ENCODE measurements at places on chromosomes 12 and 14.

GRCh38 chr14:103581954-103582703 is 19.4 kb downstream of the COA8 start:
- no peak for DNase-seq

GRCh38 chr12:2961705-2962104 is 2.5 kb downstream of the TEAD4 start:
- no peak for DNase-seq

DNA sequence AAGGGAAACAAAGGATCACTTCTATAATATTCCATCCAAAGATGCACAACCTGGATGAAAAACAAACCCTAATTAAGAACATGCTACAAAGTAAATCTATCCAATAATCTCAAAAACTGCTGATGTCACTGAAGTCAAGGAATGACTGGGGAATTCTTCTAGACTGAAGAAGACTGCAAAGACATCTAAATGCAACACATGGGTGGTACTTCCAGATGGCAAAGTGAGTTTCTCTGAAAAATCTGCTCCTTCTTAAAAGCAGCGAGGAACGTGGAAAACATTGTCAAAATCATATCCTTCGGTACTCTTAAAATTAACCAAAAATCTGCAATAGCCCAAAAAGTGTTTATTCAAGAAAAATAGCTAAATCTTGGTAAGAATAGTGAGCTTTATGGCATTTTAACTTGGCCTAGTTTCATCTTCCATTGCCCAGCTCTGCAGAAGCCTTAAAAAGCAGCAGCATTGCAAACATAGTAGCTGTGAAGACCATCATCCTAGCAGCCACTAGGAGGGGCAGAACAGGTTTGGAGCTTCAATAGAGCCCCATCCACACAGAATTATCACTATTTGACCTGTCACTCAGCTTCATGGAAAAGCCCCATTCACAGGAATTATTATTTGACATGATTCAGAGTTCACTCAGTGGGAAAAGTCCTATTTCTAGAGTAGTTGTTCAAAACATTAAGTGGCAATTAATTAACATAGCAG is 7.4 kb downstream of the CLEC14A start:
- DNase-seq = no peak

GRCh38 chr12:101430456-101430855 is 22.9 kb upstream of the ARL1 start:
- no peak for DNase-seq

DNA sequence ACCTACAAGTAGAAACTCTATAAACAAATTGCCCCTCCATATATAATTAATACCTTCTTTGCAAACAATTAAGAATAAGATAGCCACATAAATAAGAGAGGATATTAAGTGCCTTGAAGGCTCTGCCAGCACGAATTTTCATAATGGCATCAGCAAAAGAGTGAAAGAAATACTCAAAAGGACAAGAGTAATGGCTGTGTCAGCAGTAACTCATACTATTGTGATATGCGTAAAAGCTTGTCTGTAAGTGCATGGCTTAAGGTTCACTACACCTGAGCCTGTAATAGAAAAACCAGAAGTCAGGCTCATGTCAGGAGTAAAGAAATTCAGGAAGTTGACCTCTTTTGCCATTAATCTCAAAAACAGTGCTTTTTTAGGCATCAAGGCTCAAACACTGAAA is 204.1 kb downstream of the TRHDE start:
- DNase-seq = no peak

GRCh38 chr14:33668066-33668465 is 282.8 kb downstream of the EGLN3 start:
- no peak for DNase-seq

GRCh38 chr14:74134484-74134883 is 49.7 kb downstream of the LIN52 start:
- DNase-seq = no peak

DNA sequence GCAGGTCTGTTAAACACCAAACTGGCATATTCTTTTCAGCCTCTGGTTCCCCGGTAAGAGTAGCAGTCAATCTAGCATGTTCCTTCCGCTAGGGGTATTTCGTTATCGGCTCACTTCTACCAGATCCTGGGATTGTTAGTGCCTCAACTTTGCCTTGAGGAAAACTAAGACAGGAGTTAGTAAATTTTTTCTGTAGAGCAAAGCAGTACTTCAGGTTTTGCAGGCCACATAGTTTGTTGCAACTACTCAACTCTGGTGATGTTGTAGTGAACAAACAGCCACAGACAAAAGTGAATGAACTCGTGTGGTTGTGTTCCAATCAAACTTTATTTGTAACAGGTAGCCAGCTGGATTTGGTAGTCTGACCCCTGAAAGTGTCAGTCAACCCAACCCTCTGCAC is 6.3 kb upstream of the CDH24 start:
- DNase-seq = no peak

DNA sequence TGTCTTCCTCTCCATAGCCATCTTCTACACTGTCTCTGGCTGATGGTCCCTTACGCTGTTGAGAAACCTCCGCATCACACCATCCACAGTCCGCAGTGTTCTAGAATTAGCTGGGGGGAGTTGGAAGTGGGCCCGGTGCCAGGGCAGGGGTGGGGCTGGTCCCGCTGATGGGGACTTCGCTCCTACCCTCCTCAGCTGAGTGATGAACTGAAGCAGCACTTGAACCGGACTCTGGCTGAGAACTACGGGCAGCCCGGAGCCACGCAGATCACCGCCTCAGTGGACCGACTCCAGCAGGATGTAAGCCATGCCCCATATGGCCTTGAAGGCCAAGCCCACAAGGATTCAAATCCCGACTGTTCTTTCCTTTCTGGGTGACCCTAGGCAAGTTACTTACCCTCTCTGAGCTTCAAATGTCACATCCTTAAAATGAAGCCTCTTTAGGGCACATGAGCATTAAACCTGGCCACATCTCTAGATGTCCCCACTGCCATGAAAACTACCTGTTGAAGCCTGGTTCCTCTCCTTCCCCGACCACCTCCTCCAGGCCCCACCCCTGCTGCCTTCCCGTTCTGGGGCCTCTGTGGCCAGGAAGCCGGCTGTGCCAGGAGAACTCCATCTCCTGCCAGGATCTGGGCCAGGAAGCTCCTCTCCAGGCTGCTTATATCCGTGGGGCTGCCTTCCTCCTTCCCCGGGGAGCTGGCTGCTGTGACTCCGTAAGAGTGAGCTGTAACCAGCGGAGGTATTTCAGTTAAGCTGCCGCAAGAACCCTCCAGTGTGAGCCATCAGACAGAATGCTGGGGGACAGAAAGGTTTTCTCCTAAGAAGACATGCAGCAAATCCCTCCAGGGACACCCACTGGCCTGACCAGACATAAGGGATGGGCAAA is 53.1 kb downstream of the TSPAN11 start:
- peak; percentile 5 for DNase-seq

- DNase-seq = no peak
Observed at GRCh38 chr12:77337362-77337761, 272.0 kb upstream of the E2F7 start.

- DNase-seq = no peak
Observed at GRCh38 chr12:114405519-114406271, at the start of gene TBX5. Gene TBX5, minus strand, starts transcription at chr12:114406144. Its CDS starts 2,246 bp downstream, at chr12:114403898.

DNA sequence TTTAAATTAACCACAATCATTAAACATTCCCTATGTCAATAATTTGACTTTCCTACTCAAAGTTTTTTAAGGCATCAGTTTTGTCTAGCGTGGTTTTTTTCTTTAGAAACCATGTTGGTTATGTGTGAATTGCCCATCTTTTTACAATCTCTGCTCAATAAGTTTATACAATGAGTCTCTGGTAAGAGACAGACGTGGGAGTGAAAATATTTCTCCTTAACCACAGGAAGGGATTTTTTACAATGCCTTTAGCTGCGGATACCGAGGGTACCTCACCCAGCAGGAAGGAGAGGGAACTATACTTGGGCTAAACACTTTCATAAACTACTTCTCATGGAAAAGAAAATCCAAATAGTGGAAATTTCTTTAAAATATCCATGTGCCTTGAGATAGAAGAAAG is 191.4 kb upstream of the BCL2L14 start:
- DNase-seq = no peak

GRCh38 chr14:74491956-74492775 is 939 bp downstream of the NPC2 start:
- no peak for DNase-seq

GRCh38 chr12:98453070-98453469 is 62.3 kb upstream of the TMPO start:
- no peak for DNase-seq

DNA sequence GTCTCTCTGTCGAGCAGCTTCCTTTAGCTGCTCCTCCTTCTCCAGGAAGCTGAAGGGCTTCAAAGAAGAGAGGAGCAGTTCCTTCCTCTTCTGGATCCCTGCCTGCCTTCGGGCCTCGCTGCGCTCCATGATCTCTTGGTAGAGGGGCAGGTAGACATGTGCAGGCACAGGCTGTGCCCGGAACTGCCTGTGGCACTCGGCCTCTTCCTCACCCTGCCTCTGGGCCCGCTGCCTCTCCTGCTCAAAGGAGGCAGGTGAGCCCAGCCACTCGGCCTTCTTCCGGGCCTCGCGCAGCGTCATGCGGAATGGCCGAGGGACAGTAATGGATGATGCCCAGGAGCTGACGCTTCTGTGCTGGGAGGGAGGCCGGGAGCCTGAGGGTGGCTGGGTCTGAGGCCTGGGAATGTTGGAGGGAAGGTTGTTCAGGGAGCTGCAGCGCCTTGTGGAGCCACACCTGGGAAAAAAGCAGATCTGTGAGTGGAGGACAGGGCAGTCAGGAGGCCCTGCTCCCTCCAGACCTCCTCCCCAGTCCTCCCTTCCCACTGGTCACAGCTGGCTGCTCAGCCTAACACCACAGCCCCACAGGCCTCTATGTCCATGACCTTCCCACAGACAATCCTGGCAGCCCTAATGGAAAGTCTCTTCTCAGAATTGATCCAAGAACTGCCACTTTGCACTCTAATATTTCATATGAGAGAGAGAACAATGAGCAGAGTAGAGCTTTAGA is 5.3 kb downstream of the FAM161B start:
- no peak for DNase-seq

- no peak for DNase-seq
Observed at GRCh38 chr12:16218934-16219751, 58.3 kb downstream of the SLC15A5 start.

- no peak for DNase-seq
Observed at GRCh38 chr12:66203820-66204219, 14.8 kb downstream of the IRAK3 start.

GRCh38 chr14:76965232-76965631 is 63.3 kb downstream of the IRF2BPL start:
- no peak for DNase-seq

GRCh38 chr12:31876568-31877424 is 82.4 kb upstream of the RESF1 start:
- no peak for DNase-seq

GRCh38 chr12:29414368-29414767 is 33.4 kb upstream of the ERGIC2 start:
- no peak for DNase-seq

- no peak for DNase-seq
Observed at GRCh38 chr14:64970776-64971477, 1.2 kb downstream of the RAB15 start.

DNA sequence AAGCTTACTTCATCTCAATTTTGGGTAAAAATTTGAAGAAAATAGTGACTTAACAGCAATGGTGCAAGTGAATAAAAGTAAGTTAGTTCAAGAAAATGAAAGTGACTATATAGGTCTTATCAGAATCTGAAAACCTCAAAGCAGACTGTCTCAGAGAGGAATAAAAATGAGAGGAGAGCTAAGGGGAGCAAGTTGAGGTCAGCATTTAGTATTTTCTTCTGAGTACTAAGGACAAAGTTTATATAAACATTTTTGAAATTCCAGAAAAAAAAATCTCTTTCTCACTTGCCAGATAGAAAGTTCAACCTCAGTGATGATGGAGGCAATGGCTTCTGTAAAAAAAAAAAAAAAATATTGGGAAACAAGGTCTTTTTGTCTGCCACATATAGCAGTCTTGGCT is 414.1 kb downstream of the NPAS3 start:
- DNase-seq = no peak

DNA sequence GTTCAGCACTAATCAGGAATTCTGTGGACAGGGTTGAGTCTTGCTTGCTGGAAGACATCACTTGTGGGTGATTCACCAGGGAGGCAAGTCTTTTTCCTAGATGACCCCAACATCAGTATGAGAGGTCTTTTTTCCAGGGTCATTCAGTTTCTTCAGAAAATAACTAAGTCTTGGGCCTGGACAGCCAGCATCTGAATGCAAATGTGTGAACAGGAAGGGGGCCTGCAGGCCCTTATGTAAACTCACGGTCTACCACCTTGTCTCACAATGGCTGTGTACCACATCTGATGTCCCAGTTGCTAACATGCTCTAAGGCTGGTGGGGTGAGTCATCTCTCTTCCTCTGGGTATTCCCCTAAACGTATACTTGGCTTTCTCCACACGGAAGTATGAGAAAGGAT is 79.2 kb downstream of the HECTD4 start:
- peak; percentile 12 for DNase-seq

GRCh38 chr12:127771546-127771945 is 495.4 kb upstream of the TMEM132C start:
- DNase-seq = no peak

DNA sequence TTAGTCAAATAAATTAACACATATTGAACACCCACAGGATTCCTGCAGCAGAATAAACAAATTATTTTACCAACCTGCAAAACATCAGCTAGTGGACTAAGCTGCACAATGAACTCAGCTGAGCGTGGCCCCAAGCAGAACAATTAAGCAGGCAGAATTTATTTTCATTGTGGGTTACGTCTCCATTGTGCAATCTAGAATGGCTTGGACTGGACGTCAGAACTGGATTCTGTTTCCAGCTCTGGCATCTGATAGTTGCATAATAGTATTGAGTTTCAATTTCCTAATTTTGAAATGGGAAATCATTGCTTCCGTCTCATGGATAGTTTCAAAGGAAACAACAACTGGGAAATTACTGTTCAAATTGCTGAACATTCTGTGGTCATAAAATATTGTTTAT is 35.5 kb upstream of the RERG start:
- no peak for DNase-seq

DNA sequence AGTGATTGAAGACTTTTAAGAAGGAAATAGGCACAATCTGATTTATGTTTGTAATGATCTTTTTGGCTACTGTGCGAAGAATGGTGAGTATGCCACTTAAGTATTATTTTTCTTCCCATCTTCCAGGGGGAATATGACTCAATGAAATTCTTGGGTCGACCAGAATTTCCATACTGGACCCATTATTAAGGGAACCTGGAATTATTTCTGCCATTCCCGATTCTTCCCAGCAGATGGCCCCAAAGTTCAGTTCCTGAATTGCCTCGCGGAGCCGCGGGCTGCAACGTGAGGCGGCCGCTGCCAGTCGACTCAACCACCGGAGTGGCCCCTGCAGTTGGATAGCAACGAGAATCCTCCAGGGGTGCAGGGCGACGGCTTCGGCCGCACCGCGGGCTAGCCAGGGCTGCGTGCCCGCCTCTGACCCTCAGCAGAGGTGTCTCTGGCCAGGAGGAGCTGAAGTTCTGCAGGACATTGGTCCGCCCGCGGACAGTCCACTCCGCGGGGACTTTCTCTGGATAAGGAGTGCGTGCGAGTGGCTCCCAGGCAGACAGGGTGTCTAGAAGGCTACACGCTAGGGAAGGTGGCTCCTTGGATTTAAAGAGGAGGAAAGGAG is 628 bp upstream of the TSHR start:
- peak; percentile 90 for DNase-seq

DNA sequence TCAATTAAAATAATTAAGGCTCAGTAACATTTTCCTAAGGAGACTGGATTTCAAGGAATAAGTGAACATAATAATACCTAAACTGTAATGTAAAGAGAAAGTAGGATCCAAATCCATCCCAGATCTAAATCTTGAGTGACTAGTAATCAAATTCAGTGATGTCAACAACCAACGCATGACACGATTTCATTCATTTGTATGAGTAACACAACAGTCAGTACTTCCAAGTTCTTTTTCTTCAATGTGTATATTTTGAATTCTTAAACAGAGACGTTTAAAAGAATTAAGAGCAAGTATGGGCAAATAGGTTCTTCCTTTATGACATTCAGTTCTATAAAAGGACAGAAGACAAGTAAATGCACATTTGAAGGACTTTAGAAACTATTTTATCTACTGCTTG is 104.3 kb upstream of the CNTN1 start:
- no peak for DNase-seq

All from fibroblast of skin of left biceps (primary cell).